ENCODE measurements at places on chromosomes 6 and 20.

- no peak for DNase-seq
Observed at GRCh38 chr20:63611646-63612045, 15.3 kb downstream of the GMEB2 start.

DNA sequence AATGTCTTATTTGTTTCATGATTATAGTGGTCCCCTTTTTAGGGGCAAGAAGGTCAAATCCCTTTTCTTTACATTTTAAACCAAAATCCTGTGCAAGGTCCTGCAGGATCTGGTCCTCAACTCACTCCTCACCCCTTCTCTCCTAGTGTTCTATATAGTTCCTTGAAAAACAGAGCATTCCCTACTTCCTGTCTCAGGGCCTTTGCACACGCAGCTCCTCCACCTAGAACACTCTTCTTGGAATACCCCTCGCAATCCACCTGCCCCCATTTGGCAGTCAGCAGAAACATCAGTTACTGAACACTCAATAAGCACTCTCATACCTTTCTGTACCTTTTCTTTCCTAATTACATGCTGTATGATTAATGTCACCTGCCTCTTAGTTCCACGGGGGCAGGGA is 3.2 kb upstream of the ATP5F1E start:
- DNase-seq: no peak

DNA sequence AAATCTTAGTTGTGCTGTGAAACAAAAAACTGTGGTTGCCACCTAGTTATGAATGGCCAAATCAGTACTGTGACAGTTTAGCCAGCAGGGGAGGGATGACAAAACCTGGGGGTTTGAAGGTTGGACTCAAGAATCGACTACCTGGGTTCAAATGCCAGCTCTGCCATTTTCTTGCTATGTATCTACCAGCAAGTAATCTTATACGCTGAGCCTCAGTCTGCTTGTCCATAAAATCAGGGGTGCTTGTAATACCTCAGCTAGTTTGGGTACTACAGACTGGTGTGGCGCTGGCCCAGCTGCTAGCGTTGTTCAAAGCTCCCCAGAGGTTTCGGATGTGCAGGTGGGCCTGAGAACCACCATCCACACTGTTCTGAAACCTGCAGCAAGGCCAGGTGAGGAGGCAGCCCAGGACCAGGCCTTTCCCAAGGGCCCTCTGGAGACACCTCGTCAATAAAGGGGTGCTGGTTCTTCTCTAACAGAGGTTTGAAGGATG is 40.4 kb downstream of the TRAM2 start:
- no peak for DNase-seq

- no peak for DNase-seq
Observed at GRCh38 chr20:4665591-4665990, 56.1 kb upstream of the PRND start.

- DNase-seq: no peak
Observed at GRCh38 chr6:47663462-47664216, 34.7 kb upstream of the ADGRF4 start.

DNA sequence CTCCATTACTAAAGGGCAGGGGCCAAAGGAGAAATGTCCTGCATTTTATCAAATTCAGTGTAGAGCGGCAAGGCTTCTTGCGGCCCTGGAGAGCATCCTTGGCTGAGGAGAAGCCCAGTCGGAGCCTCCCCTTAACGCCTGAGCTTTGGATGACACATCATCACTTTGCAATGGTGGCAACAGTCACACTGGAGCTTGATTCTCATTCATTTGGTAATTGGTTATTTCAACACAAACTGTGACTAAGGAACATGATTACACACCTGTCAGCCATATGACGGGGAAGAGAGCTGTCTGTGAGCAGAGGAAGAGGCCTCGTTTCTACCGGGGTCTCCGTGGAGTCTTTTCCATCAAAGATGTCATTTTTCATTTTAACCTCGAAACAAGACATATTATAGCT is 81.4 kb downstream of the SOBP start:
- no peak for DNase-seq

GRCh38 chr20:3563133-3563532 is 92.3 kb downstream of the ATRN start:
- no peak for DNase-seq

GRCh38 chr6:25449774-25450173 is 170.6 kb downstream of the CARMIL1 start:
- DNase-seq: no peak

DNA sequence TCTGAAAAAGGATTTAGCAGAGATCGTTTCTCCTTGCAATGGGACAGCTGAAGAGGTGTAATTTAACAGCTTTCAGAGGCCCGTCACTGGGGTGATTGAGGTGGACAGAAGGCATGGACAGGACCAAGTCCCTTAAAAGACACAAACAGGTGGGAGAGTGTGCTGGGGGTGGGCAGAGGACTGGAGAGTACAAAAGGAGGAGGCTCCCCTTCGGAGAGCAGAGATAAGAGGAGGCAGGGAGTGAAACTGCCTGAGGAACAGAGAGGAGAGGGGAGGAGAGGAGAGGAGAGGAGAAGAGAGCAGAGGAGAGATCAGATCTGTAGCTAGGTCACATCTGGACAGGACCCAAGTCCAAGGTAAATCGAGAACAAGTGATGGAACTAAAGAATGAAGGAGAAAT is 48.6 kb upstream of the PKHD1 start:
- no peak for DNase-seq

GRCh38 chr20:12414446-12415274 is 497.0 kb downstream of the BTBD3 start:
- DNase-seq: no peak

DNA sequence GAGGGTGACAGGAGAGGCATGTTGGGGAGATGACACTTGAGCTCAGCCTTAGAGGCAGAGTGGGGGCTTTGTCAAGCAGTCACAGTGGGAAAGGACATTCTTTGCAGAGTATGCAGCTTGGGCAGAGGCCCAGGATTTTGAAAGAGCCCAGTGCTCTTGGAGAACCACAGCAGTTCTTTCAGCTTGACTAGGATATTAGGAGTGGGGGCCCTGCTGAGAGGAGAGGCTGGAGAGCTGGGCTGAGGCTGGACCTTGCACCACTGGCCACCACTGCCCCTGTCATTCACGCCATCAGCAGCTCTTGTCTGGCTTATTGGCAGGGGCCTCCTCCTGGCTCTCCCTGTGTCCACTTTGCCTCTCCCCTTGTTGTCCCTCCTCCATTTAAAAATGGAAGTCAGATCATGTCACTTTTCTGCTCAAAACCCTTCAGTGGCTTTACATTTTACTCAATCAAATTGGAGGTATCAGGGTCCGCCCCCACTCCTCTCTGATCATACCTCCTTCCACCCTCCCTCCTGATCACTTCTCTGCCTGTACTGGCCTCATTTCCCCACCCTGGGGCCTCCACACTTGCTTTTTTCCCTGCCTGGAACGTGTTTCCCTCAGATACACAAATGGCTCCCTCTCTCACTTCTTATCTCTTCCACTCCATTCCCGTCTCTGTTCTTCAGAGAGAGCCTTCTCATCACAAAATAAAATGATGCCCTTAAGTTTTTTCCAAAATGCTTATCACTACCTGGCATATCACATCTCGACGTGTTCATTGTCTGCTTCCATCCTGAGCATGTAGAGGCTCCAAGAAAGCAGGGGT is 10.5 kb downstream of the MANBAL start:
- DNase-seq: no peak

GRCh38 chr6:138017166-138017757 is 90.0 kb downstream of the PERP start:
- DNase-seq: no peak

GRCh38 chr20:19758501-19759331 is 658 bp downstream of the RIN2 start:
- DNase-seq: peak; percentile 51

DNA sequence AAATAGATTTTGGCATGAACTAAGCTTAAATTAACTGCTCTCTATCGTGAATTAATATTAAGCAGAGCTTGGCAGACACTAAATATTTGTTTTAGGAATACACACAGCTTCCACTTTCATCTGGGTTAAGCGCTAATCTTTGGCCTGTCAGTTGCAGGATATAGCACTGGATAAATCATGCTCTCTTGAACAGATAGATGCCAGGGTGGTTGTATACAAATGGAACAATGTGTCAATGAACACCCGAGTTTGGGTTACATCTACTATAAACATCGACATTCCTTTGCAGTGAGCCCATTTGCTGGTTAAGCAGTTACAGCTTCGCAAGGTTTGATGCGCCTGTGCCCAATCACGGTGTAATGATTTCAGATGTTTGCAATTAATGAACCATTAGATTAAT is 338.2 kb upstream of the ZFP64 start:
- DNase-seq: no peak

DNA sequence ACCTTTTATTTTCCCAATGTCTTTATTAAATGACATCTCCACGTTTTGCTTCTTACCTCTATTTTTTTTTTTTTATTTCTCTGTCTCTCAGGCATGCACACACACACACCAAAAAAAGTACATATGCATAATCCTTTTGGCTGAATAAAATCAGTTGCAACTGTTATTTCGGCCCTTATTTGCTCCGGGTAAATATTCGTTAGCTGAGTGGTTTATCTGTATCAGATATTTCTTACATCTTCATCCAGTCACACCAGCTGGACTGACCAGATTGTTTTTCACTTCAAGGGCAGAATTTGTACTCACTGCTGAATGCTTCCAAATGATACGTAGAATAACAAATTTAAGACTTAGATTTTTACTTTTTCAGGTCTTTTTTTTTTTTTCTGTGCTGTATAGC is 45.5 kb downstream of the PTPN1 start:
- no peak for DNase-seq

DNA sequence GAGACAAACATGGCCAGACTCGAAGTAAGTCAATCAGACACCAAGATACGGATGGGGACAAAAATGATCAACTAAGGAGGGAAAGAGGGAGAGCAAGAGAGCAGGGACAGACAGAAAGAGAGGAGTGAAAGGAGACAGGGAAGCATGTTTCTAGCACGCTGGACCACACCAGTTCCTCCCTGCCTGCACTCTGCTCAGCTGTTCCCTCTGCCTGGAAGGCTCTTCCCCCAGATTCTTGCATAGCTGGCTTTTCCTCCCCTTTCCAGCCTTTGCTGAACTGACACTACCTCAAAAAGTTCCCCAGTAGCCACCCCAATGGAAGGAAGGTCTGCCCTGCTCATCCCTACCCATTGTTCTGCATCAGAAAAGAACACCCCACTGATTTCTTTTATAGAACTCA is 185.9 kb downstream of the MAFB start:
- DNase-seq: no peak

GRCh38 chr20:2162823-2163166 is 61.2 kb downstream of the STK35 start:
- DNase-seq: no peak

DNA sequence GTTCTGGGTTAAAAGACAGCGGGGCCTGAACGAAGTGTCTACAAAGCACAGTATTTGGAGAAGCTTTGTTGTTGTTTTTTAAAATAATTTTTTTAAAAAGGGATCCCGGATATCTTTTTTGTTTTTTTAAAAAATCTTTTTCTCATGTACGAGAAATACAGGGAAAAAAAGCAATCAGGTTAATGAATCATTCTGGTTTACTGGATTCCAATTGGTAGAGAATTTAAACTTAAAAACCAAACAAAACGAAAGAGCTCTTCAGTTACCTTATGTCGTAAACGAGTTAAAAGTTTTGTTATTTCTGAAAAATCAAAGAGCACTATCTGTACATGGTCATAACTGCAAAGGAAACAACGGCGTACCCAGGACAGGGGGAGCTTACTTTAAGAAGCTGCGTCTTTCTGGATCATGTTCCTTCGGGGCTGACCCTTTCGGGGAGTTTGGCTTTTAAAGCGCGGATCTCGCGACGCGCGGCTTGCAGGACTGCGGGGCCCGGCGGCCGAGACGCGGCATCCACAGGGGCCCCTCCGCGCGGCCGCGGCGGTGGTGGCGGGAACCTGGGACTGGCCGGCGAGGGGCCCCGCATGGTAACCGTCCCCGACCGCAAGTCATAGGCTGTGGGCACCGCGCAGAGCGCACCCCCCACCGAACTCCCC is 927 bp downstream of the IL20RA start:
- peak; percentile 38 for DNase-seq

GRCh38 chr20:35939264-35939663 is 15.0 kb downstream of the SCAND1 start:
- no peak for DNase-seq

GRCh38 chr6:14841901-14842421 is 403.9 kb upstream of the JARID2 start:
- DNase-seq: no peak

DNA sequence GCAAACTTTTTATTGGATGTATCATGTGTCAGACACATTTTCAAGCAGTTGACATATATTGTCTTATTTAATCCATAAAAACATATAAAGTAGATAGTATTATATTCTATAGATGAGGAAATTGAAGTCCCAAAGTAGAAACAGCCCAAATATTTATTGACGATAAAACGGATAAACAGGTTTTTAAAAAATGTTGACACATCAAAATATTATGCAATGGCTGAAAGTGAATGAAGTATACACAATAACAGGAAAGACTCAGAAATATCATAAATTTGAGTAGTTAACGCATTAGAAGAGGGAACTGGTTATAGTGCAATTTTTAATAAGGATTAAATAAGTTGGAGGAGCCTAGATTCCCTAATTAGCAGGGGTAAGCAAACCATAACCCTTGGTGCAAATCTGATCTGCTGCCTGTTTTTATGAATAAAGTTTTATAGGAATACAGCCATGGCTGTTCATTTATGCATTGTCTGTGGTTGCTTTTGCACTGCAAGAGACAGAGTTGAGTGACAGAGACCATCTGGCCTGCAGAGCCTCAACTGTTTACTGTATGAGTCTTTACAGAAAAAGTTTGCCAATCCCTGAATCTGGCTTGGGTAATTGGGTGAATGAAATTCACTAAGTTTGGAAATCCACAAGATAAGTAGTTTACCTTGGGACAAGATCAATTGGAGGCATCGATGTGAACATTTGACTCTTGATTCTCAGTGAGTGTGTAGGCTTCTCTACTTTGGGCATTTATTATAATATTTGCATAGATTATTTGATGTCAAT is 50.6 kb upstream of the EXOC2 start:
- DNase-seq: no peak

DNA sequence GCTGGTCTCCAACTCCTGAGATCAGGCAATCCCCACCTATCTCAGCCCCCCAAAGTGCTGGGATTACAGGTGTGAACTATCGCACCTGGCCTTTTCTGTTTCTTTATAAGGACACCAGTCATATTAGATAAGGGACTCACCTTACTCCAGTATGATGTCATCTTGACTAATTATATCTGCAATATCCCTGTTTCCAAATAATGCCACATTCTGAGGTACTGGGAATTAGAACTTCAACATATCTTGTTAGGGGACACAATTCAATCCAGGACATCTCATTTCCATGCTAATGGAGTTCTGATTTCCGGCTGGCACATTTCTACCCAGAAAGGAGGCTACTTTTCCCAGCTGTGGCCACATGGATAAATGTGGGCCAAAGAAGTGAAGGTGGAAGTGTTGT is 6.4 kb upstream of the AIG1 start:
- DNase-seq: no peak

All from GM13977 (cell line).